Endothelial cell of coronary artery (primary cell): ENCODE measurements at places on chromosomes 13 and 19. TPM values are rescaled to one million over a fixed set of nuclear protein-coding genes. Genes with fewer than 3 reads are reported as not detected.

The ACER1 gene
- not detected in 2 replicates for total RNA-seq

The CYP2F1 gene
- total RNA-seq = not detected in 2 replicates

The TSC22D1 gene
- total RNA-seq = 52.5 and 61.6 TPM in 2 replicates

The CFAP97D2 gene
- not detected in 2 replicates for total RNA-seq
